Natural killer cell (primary cell): ENCODE measurements at places on chromosomes 1 and 21. TPM values are rescaled to one million over a fixed set of nuclear protein-coding genes. Genes with fewer than 3 reads are reported as not detected.

Gene GJA8
- total RNA-seq: not detected

Gene LEMD1
- not detected for total RNA-seq

Gene RPRD2
- total RNA-seq: 34.0 TPM

Gene NUDT4B
- total RNA-seq: 3.9 TPM

Gene CFHR2
- not detected for total RNA-seq

Gene MRPS14
- 12.0 TPM for total RNA-seq

Gene MAP1LC3C
- not detected for total RNA-seq

Gene CGN
- total RNA-seq: not detected

Gene NPL
- total RNA-seq: 6.8 TPM

Gene CATSPERE
- 1.4 TPM for total RNA-seq

Gene FLG2
- not detected for total RNA-seq

Gene TLR5
- 0.33 TPM for total RNA-seq

Gene CACNA1S
- not detected for total RNA-seq

Gene SPATA46
- total RNA-seq: not detected

Gene KCNA3
- 19.7 TPM for total RNA-seq
